NCI-H69 (cell line): ENCODE measurements at places on chromosomes 16 and 17.

DNA sequence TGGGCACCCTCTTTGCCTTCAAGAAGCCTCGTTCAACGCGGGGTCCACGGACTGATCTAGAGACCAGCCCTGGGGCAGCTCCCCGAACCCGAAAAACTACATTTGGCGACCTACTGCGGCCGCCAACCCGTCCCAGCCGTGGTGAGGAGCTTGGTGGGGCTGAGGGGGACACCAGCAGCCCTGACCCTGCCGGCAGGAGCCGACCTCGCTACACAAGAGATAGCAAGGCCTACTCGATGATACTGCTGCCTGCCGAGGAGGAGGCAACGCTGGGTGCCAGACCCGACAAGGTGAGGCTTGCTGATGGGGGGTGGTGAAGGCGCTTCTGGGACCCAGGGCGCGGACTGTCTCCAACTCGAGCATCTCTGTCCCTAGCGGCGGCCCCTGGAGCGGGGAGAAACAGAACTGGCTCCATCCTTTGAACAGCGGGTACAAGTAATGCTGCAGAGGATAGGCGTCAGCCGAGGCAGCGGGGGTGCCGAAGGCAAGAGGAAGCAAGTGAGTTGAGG is 5.6 kb downstream of the ACD start:
- no peak for DNase-seq

DNA sequence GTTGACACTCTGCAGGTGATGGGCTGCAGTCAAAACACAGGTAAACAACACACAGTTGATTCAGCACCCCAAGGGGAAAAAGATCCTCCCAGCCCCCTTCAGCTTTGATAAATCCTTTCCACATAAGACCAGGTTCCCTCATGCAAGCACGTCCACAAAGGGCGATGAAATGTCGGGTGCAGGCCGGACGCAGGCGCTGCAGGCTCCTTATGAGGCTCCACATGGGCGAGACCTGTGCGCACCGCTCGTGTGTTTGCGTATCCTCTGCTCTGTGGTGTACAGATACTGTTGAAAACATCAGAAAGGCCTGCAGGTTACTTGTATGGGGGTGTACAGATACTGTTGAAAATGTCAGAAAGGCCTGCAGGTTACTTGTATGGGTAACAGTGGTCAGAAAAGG is 14.4 kb upstream of the ZNF750 start:
- no peak for DNase-seq

GRCh38 chr17:58324409-58325288 is 3.9 kb downstream of the TSPOAP1 start:
- DNase-seq: peak; percentile 87

DNA sequence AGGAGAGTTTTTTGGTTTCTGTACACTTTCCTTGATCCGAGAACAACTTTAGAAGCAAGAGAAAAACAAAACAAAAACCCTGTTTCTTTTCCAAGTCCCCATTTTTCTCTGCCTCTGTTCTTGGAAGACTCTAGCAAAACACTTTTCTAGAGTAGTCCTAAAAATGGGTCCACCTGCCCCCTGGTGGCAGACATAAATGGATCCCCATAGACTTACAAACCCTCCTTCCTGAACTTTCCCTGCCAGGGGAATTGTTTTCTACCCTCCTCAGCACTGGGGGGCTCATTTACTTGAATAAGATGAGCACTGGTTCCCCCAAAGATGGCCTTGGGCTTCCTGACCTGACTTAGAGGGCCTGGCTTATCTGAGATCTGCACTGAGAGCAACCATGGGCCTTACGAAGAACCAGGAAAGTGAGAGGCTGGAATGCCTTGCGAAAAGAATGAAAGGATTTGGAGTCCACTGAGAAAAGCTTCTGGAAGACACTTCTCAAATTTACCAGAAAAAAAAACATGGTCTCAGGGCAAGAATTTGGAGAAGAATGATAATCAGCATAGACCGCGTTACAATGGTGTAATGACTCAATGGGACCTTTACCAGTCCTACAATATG is 48.0 kb upstream of the CDYL2 start:
- DNase-seq: no peak

DNA sequence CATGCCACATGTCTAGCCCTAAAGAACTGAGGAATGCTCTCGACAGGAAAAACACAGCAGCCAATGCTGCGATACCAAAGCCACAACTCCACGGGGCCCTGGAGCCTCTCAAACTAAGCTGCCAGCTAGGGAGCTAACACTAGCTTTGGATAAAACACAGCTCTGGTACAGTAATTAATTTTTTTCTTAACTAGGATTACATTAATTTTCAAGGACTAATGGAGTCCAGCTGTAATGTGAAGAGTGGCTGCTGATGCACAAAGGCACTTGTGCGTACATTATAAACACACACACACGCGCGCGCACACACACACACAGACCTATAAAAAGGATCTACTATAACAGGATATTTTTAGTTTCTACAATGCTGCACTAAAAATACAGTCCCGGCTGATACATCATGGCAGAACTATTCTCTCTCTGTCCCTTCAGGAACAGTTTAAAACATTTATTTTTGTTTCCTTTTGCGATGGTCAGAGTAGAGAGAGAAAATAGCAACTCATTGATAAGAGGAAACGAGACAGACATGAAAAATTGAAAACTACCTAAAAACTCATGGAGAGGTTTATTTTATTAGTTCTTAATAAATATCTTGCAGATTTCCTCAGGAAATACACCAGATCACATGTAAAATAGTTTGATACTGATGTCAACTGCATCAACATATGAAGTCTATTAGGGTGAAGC is 88.5 kb downstream of the SMG6 start:
- no peak for DNase-seq

GRCh38 chr17:32936894-32937500 is 9.0 kb downstream of the TMEM98 start:
- peak; percentile 65 for DNase-seq

GRCh38 chr17:43864161-43864984 is 17.4 kb downstream of the CD300LG start:
- no peak for DNase-seq

- no peak for DNase-seq
These were observed 17.2 kb upstream of the CACNG1 start for GRCh38 chr17:67027031-67027628.

GRCh38 chr17:65387322-65387721 is 174.1 kb downstream of the AXIN2 start:
- no peak for DNase-seq

DNA sequence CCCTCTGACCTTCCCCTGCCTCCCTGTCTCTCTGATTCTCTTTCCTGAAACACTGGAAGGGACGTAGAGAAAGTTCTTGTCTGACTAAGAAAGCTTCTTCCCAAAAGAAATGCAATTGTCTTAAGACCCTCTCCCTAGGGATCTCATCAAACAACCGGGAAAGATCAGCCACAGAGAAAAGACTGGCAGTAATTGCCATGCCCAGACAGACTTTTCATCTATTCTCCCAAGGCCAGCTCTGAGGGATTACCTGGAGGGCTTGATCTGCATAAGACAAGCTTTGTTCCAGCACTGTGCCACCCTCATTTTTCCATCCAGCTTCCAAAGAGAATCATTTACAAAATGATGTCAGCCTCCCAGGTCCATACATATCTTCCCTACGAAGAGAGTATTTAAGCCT is 38.8 kb upstream of the HS3ST3A1 start:
- no peak for DNase-seq

- no peak for DNase-seq
These were observed 56.2 kb downstream of the MARF1 start for GRCh38 chr16:15586716-15587115.

DNA sequence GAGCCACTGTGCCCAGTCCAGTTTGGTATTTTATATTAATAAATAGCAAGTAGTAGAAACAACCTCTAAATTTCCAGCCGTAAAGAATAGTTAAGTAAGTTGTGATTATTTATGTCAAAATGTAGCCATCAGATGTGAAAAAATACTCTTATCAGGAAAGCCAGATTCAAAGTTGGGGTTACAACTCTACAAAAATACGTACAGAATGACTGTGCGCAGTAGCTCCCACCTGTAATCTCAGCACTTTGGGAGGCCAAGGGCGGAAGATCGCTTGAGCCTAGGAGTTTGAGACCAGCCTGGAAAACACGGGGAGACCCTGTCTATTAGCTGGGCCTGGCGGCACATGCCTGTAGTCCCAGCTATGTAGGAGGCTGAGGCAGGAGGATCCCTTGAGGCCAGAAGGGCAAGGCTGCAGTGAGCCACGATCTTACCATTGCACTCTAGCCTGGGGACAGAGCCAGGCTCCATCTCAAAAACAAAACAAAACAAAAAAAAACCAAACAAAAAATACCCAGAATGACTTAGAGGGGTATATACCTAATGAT is 1.7 kb downstream of the PDP2 start:
- DNase-seq: no peak

GRCh38 chr17:77756846-77757560 is 201.5 kb upstream of the TNRC6C start:
- DNase-seq: no peak

DNA sequence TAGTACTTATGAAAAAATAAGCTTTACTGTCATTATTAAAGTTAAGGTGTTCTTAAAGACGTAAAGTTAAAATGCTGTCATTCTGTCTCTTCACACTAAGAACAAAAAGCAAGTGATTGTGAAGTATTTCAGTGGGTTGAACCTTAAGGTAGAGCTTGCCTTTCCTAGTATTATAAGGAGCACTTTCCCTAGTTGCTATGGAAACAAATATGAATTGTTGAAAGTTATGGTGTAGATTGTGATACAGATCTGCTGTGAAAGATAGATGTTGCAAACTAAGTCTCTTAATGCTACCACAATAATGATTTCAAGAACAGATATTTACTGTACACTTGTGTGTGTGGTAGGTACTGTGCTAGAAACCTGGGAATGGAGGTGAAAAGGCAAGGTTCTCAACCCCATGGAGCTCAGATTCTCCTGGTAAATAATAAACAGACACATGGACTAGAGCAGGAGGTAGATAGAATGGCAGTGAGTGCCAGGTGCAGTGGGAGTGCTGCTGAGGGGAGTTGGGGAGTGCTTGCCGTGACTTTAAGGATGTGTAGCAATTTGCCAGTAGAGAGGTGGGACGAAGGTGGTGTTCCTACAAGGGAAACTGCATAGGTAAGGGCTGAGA is 34.7 kb downstream of the MRTFB start:
- no peak for DNase-seq

- DNase-seq: peak; percentile 52
These were observed 97.5 kb downstream of the RAB11FIP4 start for GRCh38 chr17:31488982-31489294.

GRCh38 chr17:3827124-3827773 is 18.8 kb downstream of the NCBP3 start:
- peak; percentile 56 for DNase-seq

- DNase-seq: no peak
These were observed 23.7 kb downstream of the NUDT7 start for GRCh38 chr16:77745972-77746371.

- no peak for DNase-seq
These were observed 37.0 kb downstream of the B9D1 start for GRCh38 chr17:19325542-19325941.

DNA sequence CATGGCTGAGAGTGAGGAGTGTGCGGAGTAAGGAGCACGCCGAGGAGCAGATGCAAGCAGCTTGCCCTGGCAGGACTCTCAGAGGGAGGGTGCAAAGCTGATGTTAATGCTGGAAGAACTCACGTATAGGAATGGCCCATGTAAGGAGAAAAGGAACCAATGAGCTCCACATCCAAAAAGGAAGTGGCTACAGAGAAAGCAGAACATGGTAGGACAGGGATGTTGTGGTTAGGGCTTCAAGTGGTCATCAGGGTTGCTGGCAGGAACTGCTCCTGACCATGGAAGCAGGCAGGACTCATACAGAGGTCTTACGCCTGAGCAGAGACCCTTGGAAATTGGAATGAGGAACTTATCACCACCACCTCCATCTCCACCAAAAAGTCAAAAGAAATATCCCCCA is 5.2 kb downstream of the MYO1D start:
- DNase-seq: no peak

GRCh38 chr16:62955033-62955349 is 918.8 kb upstream of the CDH8 start:
- peak; percentile 25 for DNase-seq

DNA sequence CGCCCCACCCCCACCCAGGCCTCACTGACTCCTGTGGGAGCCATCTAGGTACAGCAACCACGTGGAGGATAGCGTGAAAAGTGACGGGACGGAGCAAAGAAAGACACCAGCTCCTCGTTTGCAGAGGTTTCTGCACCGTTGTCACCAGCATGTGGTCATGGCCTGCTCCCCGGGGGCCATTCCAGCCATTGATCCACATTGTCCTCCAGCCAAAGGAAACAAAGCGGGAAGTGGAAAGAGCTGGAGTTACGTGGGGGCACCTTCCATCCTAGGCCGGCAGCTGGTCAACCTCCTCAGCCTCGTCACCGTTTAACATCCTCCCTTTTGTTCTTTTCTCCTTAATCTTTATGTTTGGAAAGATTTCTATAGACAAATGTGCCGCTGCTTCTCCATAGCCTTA is 153.7 kb downstream of the RPTOR start:
- peak; percentile 40 for DNase-seq

GRCh38 chr17:71113347-71113746 is 944.0 kb downstream of the KCNJ2 start:
- no peak for DNase-seq

- DNase-seq: peak; percentile 27
These were observed 5.1 kb downstream of the PHF12 start for GRCh38 chr17:28946239-28946638.

GRCh38 chr17:80855948-80856862 is 135.4 kb upstream of the CHMP6 start:
- no peak for DNase-seq

DNA sequence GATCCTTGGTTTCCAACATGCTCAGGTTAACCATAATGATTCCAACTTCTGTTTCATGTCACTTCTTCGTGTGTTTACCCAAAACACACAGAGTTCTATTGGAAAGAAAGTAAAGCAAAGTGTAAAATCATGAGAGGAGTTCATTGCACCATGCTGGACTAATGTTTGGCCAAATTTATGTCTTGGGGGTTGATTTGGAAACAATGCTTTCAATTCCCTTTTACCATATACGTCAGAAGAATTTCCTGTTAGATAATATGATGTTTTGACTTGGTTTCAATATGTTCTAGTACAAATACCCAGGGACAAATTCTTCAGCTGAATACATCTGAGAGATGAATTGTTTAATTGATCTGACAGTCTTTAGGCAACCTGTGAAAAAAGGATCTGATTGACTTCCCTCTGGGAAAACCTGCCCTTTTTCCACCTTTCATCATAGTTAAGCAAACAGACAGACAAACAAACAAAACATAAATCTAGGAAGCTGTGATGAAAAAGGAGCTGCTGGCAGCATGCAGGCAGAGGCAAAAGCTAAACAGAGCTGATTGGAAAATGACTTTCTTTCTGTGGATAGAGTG is 26.0 kb upstream of the MPHOSPH6 start:
- DNase-seq: peak; percentile 80
